ENCODE measurements at places on chromosomes 7 and 10. TPM values are rescaled to one million over a fixed set of nuclear protein-coding genes. Genes with fewer than 3 reads are reported as not detected.

Gene TDRD1
- not detected for total RNA-seq

Gene TCAF2
- total RNA-seq: 1.9 TPM

Gene GSTO2
- total RNA-seq: 18.8 TPM

Gene NRG3
- 2.9 TPM for total RNA-seq

Gene IL6
- 1.2 TPM for total RNA-seq

Gene PPP1R17
- total RNA-seq: 0.36 TPM

GRCh38 chr7:18534481-18534880, 38.9 kb downstream of the HDAC9 start:
- H3K4me3 ChIP-seq: no peak overlapping the region
- DNase-seq: no peak
- no peak overlapping the region for H3K27ac ChIP-seq
- no peaks in the 10 kb centered on the region for H3K27me3 ChIP-seq
- no peaks in the 10 kb centered on the region for H3K4me1 ChIP-seq
- H3K36me3 ChIP-seq: no peaks in the 10 kb centered on the region

GRCh38 chr7:122682815-122683550, 15.9 kb downstream of the RNF133 start:
- no peak overlapping the region for H3K27ac ChIP-seq
- no peaks in the 10 kb centered on the region for H3K36me3 ChIP-seq
- no peaks in the 10 kb centered on the region for H3K27me3 ChIP-seq
- no peak overlapping the region for H3K4me3 ChIP-seq
- peak; percentile 42 for DNase-seq

GRCh38 chr7:128941323-128941890, 3.7 kb downstream of the IRF5 start:
- H3K36me3 ChIP-seq: no peaks in the 10 kb centered on the region
- H3K27me3 ChIP-seq: peaks cover 38% of the 10 kb centered on the region
- no peak for DNase-seq
- H3K27ac ChIP-seq: no peak overlapping the region
- H3K4me3 ChIP-seq: no peak overlapping the region

DNA sequence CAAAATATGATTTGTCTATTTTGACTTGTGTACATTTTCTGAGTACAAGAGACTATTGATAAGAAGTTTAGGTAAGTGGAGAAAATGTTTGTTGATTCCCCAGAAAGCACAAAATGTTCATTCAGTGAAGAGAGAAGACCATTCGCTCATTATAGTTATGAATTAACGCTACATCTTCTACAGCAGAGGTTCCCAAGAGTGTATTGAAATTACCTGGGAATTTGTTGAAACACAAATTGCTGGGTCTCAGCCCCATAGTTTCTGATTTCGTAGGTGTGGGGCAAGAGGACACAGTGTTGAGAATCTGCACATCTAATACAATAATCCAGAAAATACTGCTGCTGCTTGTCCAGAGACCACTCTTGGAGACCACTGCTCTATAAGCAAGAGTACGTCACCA, 24.2 kb downstream of the JAZF1 start:
- H3K27me3 ChIP-seq: no peaks in the 10 kb centered on the region
- no peak overlapping the region for H3K27ac ChIP-seq
- H3K36me3 ChIP-seq: no peaks in the 10 kb centered on the region
- H3K4me3 ChIP-seq: no peak overlapping the region
- peaks cover 6% of the 10 kb centered on the region for H3K4me1 ChIP-seq

DNA sequence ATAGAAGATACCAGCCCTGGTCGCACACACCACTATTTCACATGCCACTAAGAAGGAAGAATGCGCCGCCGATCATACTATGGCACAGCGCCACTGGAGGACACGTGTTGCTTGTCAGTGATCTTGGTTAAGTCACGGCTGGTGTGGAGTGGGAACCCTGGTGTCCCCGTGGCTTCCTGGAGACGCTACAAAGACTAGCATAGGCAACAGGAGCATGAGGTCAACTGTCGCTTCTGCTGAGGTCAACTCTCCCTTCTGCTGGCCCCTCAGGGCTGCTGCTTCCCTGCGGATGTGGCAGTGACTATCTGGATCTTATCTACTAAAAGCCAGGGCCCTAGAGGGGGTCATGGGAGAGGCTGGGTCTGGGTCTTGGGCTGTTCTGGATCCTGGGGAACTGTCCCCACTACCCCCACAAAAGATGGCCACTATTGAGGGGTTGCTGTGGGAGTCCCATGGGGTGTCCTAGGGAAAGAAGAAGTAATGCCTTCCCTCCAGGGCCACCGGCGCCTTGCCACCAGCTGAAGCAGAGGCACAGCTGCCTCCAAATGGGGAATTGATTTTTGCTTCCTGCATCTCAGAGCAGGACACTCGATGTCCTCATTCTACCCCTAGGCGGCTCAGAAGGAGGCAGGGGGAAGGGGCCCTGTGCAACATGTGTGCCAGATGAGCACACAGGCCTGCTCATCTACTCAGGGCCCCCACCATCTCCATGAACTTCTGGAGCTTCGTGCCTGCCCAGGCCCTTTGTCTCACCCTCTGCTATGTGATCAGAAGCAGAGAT, 76.6 kb upstream of the PPIF start:
- no peak for DNase-seq
- no peaks in the 10 kb centered on the region for H3K27me3 ChIP-seq
- no peaks in the 10 kb centered on the region for H3K4me1 ChIP-seq
- peak overlapping the region; percentile 53 for H3K27ac ChIP-seq
- H3K4me3 ChIP-seq: no peak overlapping the region

DNA sequence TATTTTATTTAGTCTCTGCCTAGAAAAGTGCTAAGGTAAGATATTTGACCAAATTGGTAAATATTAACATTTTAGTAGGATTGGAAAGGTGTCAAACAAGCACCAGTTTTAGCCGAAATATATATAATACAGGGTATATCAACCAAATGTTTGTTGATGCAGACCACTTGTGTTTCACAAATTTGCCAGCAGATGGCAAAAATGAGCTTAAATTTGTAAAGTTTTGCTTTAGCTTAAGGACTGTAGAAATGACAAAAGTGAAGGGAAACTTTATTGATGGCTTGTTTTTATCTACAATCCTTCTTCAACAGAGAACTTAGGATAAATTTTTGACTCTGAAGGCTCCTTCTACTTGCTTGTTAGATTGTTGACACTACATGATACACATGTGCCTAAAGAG, 4.8 kb upstream of the POLR1F start:
- H3K4me3 ChIP-seq: no peak overlapping the region
- no peaks in the 10 kb centered on the region for H3K36me3 ChIP-seq
- H3K27ac ChIP-seq: no peak overlapping the region
- no peaks in the 10 kb centered on the region for H3K4me1 ChIP-seq
- H3K27me3 ChIP-seq: peaks cover 19% of the 10 kb centered on the region
- peak; percentile 67 for DNase-seq

DNA sequence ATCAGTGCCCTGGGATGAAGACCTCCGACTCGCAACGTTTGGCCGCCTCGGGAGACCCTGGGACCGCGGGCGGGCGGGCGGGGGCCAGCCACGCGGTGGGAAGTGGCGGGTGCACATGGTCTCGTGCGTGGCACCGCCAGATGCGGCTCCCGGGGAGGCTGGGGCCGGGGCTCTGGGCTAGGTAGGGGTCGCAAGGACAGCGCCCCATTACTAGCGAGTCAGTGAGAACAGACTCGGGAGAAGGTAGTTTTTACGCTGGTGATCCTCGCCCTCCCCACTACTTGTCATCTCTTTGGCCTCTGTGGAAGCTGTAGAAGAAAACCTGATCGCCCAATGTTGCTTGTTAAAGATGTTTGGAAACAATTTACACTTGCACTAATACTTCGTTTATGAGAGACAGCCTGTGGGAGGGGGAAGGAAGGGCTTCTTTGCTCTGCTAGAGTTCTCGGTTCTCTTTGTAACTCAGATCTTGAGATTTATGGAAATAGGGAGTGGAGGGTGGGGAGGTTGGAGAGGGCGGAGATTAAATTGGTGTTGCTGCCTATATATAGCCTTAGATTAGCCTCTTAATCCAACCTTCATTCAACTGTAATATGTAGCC, 591 bp downstream of the BZW2 start:
- H3K36me3 ChIP-seq: no peaks in the 10 kb centered on the region
- peak overlapping the region; percentile 98 for H3K27ac ChIP-seq
- no peaks in the 10 kb centered on the region for H3K27me3 ChIP-seq

DNA sequence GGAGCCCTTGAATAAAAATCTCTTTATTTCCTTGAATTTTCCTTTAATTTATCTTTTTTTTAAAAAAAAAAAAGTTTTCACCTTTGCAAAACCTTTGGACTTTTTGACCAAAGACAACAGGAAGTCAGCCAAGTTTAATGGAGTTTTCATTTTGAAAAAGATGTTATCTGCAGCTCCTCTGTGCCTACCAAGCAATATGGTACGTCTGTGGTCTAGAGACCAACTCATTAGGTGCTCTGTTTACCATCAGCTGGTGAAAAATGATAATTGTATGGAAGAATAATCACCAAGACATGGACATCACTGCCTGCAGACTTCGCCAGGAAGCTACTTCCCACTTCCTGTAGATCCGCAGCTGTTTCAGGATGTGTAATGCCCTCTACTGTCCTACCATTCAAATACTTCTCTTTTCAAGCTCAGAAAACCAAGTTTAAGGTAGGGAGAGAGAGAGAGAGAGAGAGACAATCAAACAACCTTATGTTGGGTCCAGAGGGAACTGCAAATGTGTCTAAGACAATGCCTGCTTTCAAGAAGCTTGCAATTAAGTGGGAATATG, 18.7 kb downstream of the PLXNA4 start:
- peaks cover 4% of the 10 kb centered on the region for H3K4me1 ChIP-seq
- H3K36me3 ChIP-seq: peaks cover 22% of the 10 kb centered on the region
- no peak overlapping the region for H3K27ac ChIP-seq
- DNase-seq: no peak
- no peak overlapping the region for H3K4me3 ChIP-seq

GRCh38 chr10:1102416-1102815, 46.2 kb downstream of the WDR37 start:
- H3K4me1 ChIP-seq: no peaks in the 10 kb centered on the region
- H3K36me3 ChIP-seq: peaks cover 36% of the 10 kb centered on the region
- H3K27me3 ChIP-seq: no peaks in the 10 kb centered on the region
- H3K27ac ChIP-seq: no peak overlapping the region
- H3K4me3 ChIP-seq: no peak overlapping the region

GRCh38 chr7:90503367-90503766, 33.9 kb downstream of the PTTG1IP2 start:
- no peaks in the 10 kb centered on the region for H3K27me3 ChIP-seq
- H3K36me3 ChIP-seq: no peaks in the 10 kb centered on the region
- H3K4me3 ChIP-seq: no peak overlapping the region
- no peak overlapping the region for H3K27ac ChIP-seq

DNA sequence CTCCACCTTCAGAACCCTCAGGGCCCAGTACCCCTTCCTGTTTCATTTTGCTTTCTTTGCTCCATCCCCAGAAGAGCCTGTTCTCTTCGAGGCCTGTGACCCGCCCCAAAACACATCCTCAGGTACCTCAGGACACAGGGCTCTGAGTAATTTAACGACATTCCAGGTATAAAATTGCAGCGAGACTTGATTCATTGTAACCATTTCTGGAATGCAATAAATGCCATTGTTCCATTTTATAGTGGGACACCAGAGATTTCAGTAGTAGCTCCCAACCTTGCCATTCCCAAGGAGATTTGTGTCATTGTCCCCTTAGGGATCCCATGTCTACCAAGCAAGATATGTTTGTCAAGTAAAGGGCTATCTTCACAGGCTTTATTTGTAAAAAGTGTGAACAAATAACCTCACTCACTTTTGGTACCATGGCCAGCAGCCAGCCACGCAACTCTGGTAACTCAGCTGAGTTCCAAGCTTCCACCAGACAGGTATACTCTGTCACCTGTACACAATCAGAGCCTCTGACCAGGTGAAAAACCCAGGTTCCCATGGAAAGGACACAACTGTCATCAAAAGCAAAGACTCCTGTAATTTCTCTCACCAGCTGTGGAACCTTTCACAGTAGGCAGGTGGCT, 441.3 kb downstream of the PLXNA4 start:
- no peaks in the 10 kb centered on the region for H3K27me3 ChIP-seq
- no peak overlapping the region for H3K27ac ChIP-seq
- H3K36me3 ChIP-seq: peaks cover 21% of the 10 kb centered on the region
- H3K4me1 ChIP-seq: no peaks in the 10 kb centered on the region

GRCh38 chr7:145909991-145910513, 206.5 kb upstream of the CNTNAP2 start:
- no peaks in the 10 kb centered on the region for H3K27me3 ChIP-seq
- H3K4me1 ChIP-seq: no peaks in the 10 kb centered on the region
- H3K4me3 ChIP-seq: no peak overlapping the region

- H3K27me3 ChIP-seq: no peaks in the 10 kb centered on the region
- H3K4me1 ChIP-seq: peaks cover 5% of the 10 kb centered on the region
- H3K27ac ChIP-seq: peak overlapping the region; percentile 38
- peak; percentile 63 for DNase-seq
- H3K4me3 ChIP-seq: peak overlapping the region; percentile 13
- H3K36me3 ChIP-seq: peaks cover 24% of the 10 kb centered on the region
These were observed 45.2 kb downstream of the VPS41 start for GRCh38 chr7:38863601-38864291.

- H3K4me3 ChIP-seq: no peak overlapping the region
- H3K36me3 ChIP-seq: no peaks in the 10 kb centered on the region
- DNase-seq: no peak
These were observed 45.7 kb downstream of the LYZL2 start for GRCh38 chr10:30583778-30584415.

- H3K4me1 ChIP-seq: no peaks in the 10 kb centered on the region
- no peak for DNase-seq
These were observed 9.7 kb downstream of the GET4 start for GRCh38 chr7:885893-886625.

GRCh38 chr10:108631332-108631731, 1292.0 kb downstream of the XPNPEP1 start:
- H3K4me1 ChIP-seq: no peaks in the 10 kb centered on the region
- no peak overlapping the region for H3K4me3 ChIP-seq
- no peak overlapping the region for H3K27ac ChIP-seq
- no peaks in the 10 kb centered on the region for H3K36me3 ChIP-seq
- no peak for DNase-seq

DNA sequence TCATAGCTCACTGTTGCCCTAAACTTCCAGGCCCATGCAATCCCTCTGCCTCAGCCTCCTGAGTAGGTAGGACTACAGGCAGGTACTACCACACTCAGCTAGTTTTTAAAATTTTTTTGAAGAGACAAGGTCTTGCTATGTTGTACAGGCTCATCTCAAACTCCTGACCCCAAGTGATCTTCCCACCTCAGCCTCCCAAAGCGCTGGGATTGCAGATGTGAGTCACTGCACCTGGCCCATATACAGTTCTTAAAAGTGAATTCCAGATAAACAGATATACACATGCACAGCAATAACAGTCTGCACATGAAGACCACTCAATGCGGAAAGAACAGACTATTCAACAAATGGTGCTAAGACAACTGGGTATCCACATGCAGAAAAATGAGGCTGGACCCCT, 67.8 kb downstream of the SRPK2 start:
- no peaks in the 10 kb centered on the region for H3K36me3 ChIP-seq
- no peak for DNase-seq
- no peak overlapping the region for H3K4me3 ChIP-seq
- no peaks in the 10 kb centered on the region for H3K27me3 ChIP-seq
- peaks cover 7% of the 10 kb centered on the region for H3K4me1 ChIP-seq

GRCh38 chr7:128729494-128729893, 9.7 kb upstream of the CALU start:
- no peak for DNase-seq
- H3K36me3 ChIP-seq: no peaks in the 10 kb centered on the region
- H3K27ac ChIP-seq: no peak overlapping the region
- H3K27me3 ChIP-seq: no peaks in the 10 kb centered on the region
- H3K4me1 ChIP-seq: no peaks in the 10 kb centered on the region

All from endodermal cell (in vitro differentiated cells).